ENCODE measurements at places on chromosomes 2 and 18.

- DNase-seq: no peak
Observed at GRCh38 chr2:157899125-157899839, 23.2 kb upstream of the ACVR1 start.

GRCh38 chr2:28434600-28434989 is 41.9 kb downstream of the FOSL2 start:
- DNase-seq: no peak

- no peak for DNase-seq
Observed at GRCh38 chr2:937530-937929, 13.1 kb upstream of the SNTG2 start.

DNA sequence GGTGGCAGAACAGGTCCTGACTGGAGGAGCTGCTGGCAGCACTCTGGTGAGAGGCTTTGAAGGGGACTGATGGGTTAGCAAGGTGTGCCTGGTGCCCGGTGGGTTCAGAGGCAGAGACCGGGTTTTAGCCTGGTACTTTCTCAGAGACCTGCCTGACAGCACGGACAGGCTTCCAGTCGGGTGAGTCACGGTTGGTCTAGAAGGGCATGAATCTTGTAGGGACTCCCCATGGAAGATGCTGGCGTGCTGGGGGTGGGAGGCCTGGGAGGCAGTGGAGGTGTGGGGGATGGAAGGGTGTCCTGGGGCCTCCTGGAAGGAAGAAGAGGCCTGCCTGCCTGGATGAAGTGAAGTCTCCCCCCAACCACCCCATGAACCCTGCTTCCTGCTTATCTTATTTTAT is 52.6 kb downstream of the ACKR3 start:
- DNase-seq: no peak

DNA sequence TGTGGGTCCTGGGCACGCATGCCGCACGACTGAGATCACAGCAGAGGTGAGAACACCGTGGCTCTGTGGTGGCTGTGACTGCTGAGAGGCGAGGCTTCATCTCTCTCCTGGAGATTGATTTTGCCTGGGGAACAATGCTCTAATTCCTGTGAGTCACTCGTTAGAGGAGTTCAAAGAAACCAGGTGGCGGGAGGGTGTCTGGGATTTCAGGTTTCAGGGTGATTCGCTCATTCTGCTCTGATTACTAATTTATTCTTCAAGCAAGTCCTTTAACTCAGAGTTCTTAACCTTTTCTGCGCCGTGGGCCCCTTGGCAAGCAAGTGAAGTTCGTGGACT is 56.3 kb downstream of the GLI2 start:
- peak; percentile 87 for DNase-seq

DNA sequence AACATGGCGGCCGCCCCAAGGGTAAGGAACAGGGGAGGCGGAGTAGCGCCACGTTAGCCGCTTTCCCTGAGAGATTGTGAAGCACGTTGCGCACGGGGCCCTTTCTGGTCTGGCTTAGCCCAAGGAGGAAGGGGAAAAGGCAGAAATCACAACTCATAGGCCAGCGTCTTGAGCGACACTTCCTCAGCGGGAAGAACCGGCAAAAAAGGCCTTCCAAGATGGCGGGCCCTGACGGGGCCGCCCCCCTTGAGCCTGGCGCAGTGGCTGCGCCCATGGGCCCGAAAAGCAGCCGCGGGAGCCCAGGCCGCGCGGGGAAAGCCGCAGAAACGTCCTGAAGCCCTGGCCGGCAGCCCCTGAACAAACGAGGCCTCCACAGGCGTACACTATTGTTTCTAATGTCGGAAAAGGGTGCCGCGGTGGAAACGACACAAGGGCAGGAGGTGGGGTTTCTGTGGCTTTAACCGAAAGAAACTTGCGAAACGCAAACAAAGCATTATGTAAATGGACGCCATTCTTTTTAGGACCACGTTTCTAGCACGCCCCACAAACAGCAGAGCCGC is 919 bp upstream of the PCBP1 start:
- peak; percentile 83 for DNase-seq

DNA sequence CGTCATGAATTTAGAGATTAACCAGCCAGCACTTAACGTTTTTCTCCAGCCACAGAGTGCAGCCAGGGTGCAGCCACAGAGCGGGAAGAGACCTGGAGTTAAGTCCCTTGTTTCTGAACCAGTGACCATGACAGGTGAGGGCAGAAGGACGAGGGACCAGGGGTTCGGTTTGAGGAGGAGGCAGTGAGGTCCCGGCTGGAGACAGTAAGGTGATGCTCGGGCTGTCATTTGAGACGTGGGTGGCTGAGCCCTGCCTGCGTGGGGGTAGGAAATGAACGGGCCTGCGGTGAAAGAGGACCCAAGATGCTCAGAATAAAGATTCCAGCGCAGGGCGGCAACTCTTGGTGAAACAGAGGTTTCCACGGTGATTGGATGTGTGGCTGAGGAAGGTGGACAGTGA is 205.9 kb downstream of the SNTG2 start:
- no peak for DNase-seq

All from fibroblast of lung (primary cell).